Fibroblast of skin of left biceps (primary cell): ENCODE measurements at places on chromosomes 3 and 15.
A peak's percentile ranks its signal among the peaks of the same experiment; 100 is the strongest.

- peak; percentile 57 for DNase-seq
These were observed 141.5 kb downstream of the GADL1 start for GRCh38 chr3:30752970-30753369.

DNA sequence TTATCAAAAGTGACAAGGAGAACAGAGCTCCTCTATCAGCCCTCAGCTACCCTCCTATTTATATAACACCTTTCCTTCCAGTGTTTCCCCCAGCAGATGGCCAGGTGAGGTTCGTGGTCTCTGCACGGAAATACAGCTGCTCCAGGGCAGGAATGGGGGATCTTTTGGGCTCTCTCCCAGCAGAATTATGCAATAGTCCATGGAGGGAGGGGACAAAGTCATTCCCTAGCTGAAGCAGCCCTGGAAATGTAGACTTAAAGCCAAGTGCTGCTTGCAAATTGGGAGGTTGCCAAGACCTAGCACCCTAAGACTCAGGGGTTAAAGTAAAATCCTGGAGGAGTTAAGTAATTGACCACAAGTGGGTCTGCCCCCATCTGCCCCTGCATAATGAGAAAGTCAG, 256.3 kb downstream of the LRTM1 start:
- no peak for DNase-seq

DNA sequence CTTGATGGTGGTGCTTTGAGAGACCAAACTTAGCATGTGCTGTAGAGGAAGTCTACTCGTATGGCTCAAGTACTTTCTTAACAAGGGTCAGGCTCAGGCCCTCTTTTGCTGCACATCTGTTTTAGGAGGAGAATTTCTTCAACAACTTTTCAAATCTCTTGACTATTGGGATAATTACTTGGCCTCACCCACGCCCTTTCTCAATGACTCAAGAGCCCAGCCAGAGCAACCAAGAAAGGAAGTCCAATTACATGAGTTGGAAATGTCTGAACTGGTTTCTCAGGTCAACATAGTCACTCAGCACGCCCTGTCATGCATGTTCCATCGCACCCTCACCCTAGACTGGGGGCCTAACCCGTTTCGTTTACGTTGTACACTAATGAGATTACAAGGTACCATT, 44.8 kb upstream of the UMPS start:
- DNase-seq = no peak

DNA sequence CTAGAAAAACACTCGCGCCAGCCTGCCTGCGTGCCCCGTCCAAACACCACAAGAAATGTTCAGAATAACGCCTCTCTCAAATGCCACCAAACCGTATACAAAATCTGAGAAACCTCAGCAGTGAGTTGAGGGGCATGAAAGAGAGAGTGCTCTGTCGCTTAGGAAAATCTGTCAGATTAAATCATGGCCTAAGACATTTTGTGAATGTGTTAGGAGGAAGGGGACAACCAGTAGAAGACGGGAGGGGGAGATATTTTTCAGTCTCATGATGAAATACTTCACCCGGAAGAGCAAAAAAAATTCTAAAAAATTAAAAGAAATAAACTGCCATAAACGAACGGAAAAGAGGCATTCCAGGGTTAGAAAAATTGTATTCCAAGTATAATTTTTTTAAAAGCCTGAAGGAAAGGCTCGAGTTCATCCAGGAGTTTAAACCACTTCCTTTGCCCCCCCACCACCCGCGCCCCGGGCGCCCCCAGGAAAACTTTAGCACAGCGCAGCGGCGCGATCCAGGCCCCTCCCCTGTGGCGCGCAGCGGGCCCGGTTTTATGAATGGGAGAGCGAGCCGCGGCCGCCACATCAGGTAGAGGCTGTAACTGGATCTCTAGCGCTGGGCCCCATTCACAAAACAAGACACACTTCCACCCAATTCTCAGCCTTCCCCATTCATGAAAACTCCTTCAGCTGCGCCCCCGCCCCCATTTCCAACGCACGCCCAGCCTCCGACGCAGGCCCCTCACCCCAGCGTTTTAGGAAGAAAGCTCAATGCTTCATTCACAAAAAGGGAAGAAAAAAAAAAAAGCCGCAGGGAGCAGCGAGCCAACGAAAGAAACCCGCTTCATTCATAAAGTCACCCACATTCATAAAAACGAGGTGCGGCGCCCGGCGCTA, 1.4 kb downstream of the ETV5 start:
- peak; percentile 55 for DNase-seq

DNA sequence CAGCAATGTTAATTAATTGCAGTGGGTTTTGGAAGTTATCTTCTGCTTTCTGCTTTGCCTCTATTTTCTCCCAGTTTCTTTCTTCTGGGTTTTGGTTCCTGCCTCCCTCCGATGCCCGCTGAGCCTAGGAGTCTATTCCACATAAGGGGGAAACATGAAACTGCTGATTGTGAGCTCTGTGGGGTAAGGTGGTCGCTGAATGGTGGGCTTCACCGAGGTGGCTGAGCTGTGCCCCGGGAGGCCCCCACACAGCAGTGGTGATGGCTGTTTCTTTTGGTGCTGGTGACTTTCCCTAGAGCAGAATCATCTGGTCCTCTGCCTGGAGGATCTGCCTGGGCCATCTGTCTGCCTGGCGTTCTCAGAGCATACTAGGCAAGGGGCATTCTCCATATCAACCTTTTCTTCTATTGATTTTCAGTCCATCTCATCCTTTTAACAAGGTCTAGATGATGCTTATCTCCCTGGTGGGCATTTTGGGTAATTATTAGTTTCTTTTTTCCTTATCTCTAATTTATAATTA, 68.8 kb upstream of the ATP2B2 start:
- no peak for DNase-seq

DNA sequence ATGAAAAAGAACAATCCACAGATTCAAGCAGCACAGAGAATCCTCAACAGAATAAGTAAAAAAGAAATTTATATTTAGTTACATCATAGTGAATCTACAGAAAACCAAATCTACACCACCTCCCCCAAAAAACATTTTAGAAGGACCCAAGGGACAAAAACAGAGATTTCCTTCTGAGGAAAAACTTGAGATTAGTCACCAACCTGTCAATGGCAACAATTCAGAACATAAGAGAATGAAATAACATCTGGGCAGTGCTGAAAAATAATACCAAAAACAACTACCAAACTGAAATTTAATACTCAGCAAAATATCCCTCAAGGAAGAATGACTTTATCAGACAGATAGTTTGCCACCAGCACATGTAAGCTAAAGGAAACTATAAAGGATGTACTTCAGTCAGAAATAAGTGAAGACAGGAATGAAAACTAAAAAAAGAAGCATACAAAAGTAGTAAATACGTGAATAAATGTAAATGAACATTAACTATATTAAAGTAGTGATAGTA, 260.7 kb downstream of the ULK4 start:
- no peak for DNase-seq

DNA sequence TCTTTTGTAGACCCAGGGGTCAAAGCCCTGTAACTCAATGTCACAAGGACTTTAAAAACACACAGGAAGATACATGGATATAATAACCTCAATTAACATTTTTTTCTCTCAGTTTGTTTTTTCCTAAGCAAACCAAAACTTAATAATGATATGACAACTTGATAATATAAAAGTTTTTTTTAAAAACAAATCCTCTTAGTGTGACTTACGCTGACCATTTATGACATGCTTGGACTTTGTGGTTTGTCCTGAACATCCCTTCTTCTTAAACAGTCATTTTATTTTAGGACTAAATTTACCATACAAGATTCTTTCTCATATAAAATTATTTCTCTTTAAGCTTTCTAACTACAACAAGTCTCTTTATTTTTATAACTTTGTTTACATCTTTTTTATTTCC, 25.4 kb upstream of the FAM3D start:
- DNase-seq = no peak

DNA sequence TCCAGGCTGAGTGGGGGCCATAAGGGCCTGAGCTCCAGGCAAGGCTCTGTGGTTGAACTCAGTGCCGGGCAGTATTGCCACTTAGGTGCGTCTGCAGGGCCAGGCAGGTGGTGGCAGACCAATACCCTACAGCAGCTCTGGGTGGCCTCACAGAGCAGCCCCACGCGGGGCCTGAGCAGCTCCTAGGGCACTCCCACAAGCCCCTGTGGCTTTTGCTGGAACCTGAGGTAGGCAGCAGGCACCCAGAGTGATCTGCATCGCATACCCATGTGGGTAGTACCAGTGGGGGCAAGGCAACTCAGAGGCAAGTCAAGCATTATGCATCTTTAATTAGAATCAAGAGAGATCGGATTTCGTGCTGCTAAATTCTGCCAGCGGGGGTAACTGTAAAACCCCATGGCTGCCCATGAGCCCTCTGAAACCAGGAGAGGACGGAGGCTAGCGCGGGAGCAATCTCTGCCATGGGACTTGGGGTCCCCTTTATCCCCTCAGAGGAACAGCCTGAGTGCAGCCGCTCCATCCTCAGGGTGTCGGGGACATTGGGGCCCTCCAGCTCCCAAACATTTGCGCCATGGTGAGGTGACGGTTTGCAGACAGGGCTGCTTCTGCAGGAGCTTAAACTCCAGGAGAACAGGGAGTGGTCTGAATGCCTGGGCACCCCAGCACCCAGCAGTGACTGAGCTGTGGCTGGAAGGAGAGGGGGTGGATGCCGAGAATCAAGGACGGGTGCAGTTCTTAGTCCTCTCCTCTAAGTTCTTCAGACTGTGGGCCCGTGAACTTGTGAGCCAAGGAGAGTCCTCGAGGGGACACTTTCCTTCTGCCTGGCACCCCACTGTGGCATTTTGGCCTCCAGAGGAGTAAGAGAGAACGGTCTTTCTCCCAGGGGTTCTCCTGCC, 62.4 kb upstream of the PCSK6 start:
- no peak for DNase-seq

- no peak for DNase-seq
These were observed 79.3 kb upstream of the ALDH1L1 start for GRCh38 chr3:126259411-126260391.

DNA sequence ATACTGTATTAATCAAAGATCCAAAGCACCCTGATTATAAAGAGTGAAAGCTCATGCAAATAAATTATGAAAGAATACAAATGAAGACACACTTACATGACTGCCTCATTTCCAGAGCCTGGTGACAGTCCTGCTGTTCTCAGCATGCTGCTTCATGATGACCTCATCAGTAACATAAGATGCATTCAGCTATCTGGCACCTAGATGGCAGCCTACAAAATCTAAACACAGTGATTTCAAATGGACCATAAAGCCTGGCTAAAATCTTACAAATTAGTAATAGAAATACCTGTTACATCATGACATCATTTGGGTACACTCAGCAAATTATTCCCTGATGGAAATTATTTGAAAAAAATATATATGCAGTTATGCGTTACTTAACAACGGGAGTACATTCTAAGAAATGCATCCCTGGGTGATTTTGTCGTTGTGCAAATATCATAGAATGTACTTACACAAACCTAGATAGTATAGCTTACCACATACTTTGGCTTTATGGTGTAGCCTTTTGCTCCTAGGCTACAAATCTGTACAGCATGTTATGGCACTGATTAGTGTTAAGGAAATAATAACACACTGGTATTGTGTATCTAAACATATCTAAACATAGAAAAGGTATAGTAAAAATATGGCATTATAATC, 207.2 kb downstream of the EPHA3 start:
- DNase-seq = no peak

DNA sequence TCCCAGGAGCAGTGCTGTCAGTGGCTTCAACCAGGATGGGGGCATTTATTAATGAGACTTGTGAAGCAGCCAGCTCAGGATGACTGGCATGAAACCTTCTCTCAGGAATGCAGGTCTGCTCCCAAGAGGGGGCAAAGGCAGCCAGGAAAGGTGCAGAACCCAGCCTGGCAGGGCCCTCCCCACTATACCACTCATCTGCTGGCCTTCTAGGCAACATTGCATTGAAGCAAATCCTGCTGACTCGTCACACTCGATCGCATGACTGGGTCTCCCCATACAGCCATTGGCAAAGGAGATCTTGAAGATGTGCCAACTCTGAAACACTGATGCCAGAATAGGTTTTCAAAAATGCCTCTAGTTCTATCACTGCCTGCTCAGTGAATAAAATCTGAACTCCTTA, 65.7 kb upstream of the CMTM7 start:
- no peak for DNase-seq

DNA sequence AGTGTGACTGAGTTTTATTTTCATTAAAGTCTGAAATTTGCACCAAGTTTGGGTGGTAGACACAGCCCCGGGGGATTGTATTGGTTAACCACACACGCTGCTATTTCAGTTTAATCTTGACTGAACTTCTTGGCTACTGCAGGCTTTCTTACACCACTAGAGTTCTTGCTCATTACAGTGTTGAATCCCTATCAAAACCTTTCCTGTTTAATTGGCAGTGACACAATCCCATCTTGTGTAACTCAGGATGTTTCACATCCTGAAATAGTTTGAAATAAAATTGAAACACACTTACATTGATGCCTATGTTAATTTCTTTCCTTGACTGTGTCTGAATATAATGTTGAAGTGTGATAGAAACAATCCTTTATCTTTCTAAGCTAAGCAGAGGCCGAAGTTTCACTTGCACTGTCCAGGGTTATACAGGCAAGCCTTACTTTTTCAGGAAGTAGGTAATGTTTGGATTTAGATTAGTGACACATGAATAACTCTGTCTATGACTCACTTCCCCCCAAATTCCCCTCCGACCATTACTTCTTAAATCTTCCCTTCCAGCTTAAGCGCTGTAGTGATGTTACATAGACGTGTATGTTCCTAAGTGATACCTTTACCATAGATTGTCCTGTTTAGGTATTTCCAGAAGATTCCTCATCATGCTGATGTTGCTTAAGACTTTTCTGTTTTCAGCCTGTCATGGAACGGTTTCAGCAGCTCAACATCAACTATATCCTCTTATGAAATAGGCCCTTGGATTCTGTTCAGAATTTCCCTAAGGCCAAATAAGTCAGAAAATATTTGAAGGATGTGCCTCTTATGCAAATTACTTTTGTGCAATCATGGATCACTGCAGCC, 16.8 kb downstream of the ATG7 start:
- peak; percentile 89 for DNase-seq

DNA sequence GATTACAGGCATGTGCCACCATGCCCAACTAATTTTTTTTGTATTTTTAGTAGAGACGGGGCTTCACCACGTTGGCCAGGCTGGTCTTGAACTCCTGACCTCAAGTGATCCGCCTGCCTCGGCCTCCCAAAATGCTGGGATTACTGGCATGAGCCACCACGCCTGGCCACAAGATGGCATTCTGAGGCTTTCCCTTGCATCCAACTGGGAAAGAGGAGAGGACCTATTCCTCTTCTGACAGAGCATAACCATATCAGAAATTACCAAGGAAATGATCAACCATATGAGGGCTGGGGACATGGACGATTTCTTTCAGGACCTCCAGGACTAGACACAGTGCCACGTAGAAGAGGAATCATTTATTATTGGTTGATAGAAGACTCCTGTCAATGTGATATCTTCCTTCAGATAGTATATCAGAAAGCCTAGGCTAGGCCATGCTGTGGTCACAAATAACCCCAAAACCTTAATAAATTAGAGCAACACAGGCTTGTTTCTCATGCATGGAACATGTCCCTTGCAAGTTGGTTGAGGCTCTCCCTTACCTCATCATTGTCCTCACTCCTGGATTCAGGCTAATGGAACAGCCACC, 372.3 kb upstream of the IL12A start:
- no peak for DNase-seq

- no peak for DNase-seq
These were observed 71.1 kb downstream of the DNAJB8 start for GRCh38 chr3:128395500-128396162.

- DNase-seq = no peak
These were observed 175.4 kb downstream of the ANXA2 start for GRCh38 chr15:60222404-60222803.
